ENCODE measurements at places on chromosomes 1 and 21.

- no peak for DNase-seq
Measured at GRCh38 chr1:244735876-244736561, 83.1 kb downstream of the DESI2 start.

DNA sequence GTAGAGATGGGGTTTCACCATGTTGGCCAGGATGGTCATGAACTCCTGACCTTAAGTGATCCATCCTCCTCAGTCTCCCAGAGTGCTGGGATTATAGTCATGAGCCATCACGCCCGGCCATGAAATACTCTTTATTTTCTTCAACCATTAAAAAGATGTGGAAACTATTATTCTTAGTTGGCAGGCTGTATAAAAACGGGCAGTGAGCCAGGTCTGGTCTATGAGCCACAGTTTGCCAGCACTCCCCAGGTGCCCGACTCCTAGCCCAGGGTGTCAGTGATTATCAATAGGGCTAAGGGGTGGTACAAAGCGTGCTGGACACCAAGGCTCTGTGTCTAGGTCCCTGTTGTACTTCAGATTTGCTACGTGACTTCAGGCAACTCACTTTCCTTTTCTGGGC is 3.7 kb upstream of the TMEM61 start:
- DNase-seq = peak; percentile 43

DNA sequence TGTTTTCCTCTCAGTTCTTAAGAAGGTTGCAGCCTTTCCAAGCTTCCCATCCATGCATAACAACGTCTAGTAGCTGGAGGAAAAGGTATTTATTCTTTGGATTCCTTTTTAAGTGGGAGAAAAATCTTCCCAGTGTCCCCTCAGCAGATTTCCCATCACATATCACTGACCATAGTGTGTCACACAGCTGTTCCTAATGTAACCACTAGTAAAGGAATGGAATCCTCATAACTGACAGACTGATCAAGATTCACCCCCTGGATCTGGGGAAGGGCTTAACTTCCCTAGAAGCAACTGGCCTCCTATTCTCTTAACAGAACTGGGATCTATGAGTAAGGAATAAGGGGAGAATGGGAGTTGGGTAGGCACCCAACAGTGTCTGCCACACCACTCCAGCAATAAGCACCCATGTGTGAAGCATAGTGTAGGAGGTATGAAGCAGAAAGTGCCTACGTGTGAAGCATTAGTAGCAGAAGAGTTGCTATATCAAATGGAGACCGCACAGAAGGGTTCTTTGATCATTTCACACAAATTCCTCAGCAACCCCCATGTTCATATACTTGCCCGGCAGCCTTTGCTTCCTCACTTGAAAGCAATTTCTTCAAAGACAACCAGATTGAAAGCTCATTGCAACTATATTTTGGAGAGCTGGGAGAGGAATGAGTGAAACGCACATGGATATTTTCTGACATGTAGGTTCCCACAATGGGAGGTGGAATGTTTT is 28.2 kb upstream of the DNAH14 start:
- no peak for DNase-seq

DNA sequence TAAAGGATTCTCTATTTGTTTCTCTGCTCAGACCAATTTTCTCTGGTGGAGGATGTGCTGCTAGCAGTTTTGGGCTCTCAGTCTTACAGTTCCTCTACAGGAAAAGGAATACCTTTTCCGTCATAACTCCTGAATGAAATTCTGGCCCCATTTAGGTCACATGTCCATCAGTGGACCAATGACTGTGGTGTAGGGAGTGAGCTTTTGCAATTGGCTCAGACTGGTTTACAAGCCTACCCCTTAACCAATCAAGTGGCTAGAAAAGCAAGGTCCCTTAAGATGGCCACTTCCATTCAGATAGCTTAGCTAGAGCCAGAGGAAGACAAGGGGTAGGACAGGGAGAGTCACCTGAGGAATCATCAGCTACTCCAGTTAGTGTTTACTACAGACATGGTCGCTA is 16.4 kb upstream of the ZNF281 start:
- DNase-seq = no peak

GRCh38 chr21:45818904-45819285 is 162.7 kb upstream of the COL6A1 start:
- no peak for DNase-seq

- DNase-seq = no peak
Measured at GRCh38 chr1:50106095-50106761, 2.5 kb upstream of the ELAVL4 start.

DNA sequence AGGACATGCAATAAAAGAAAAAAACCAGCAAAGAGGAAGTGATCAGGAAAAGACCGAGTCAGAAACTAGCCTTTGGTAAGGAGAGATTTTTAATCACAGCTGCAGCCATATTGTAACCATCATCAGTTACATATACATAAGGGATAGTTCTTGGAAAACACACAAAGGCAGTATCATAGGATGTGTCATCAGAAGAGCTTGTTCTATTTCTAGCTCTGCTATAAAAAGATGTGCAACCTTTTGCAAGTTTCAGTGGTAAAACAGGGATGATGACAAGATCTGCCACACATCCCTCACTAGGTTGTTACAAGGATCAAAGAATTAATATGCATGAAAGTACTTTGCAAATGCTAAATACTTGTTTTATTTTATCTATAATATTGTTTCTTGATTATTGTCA is 342.0 kb downstream of the VAV3 start:
- DNase-seq = no peak

DNA sequence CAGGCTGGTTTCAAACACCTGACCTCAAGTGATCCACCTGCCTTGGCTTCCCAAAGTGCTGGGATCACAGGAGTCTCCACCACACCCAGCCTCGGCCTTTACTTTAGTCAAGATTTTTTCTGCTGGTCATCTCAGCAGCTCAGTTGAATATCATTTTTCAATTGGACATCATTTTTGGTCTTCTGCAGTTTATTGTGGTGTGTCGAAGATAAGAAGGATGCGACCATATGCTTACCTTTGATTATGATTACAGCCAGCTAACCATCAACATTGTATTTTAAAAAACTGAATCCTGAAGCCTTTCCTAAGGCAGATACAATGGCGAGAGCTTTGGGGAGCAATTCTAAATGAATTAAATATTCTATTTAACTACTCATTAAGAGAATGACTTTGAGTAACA is 12.3 kb upstream of the NFIA start:
- DNase-seq = no peak

- no peak for DNase-seq
Measured at GRCh38 chr1:183025782-183026774, 2.9 kb downstream of the LAMC1 start.

DNA sequence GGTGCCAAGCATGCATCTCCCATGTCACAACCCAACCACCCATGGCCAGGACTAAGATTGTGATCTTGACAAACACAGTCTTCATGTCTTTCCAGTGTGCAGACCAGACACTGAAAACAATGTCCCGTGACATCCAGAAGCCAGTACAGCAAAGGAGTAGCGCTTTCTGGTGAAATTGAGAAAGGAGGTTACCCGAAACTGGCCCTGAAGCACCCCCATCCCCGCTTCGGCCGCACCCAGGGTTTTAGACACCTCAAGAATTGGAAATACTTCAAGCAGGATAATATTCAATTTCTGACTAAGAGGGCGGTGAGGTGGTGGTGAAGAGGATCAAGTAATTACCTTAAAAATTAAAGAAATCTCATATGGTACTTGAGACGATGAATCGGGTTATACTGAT is 10.6 kb upstream of the S100A8 start:
- DNase-seq = no peak

DNA sequence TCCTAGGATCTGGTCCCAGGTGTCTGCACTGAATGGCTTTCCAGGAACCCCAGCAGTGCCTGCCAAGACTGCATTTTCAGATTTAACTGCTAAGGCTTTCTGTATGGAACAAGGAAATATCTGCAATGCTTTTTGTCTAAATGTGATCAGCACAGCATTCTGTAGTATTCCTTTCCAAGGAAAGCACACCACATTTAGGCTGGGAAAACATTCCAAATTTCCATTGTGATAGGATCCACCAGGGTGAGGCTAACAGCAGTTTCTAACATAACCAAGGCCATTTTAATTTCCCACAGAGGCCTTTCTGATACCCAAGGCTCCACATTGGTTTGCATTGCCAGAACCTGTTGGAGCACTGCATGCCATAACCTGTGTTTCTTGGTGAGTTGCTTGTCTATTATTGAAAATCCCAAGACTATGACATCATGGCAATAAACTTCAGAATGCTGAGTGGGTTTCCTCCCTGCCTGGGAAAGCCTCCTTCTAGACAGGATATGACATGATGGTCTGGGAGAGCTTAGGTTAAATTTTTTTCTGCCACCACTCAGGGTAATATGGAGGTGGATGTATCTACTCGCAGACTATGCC is 23.3 kb upstream of the PTGFRN start:
- DNase-seq = no peak

DNA sequence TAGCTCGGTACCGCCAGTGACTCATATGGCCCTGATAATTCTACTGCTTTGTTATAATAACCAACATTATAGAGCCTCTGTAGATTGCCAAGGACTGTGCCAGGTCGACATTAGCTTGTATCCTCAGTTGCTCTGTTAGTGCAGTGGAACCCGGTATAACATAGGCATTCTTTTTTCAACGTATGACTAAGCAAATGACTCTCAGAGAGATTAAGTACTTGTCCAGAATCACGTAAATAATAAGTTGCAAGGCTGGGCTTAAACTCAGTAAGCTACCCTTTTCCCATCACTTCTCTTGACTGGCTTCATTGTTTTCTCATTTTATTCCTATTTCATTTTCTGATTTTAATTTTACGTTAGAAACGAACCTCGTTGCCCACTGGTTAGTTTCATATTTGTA is 85.1 kb downstream of the UBE4B start:
- no peak for DNase-seq

DNA sequence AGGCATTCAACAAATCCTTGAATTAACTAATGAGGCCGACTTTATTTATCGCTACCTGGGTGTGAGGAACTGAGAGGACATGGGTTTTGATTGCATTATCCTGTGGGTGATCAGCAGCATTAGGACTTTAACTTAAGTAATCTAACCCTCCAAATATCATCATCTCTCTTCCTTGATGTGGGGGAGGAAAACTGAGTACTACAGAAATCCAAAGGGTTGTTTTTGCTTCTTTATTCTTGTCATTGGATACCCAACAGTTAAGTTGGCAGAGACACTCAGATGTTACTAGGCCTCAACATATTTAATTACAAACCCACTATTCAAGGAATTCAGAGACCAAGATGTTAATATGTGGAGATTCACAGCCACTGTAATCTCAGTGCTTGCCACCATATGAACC is 97.4 kb upstream of the ST6GALNAC5 start:
- no peak for DNase-seq

DNA sequence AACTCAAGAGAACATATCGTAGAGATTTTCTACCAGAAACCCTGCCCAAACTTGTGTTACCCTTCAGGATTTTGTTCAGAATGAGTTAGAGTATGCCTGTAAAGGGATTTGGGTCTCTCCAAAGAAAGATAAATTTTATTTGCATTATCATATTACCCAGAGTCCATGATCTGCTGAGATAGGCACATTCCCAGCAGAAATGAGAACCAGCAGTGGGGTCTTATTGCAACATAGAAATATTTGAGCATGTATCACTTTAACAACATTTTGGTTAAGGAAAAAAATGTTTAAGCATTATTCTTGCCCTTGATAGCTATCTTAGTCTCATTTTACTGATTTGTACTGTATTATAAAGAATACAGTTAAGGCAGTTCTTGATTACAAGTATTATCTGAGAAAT is 10.6 kb downstream of the VCAM1 start:
- DNase-seq = no peak

- DNase-seq = no peak
Measured at GRCh38 chr1:151711044-151711800, 5.4 kb downstream of the CELF3 start.

GRCh38 chr21:14538483-14538882 is 7.6 kb downstream of the SAMSN1 start:
- no peak for DNase-seq

GRCh38 chr1:92544756-92545165 is 58.0 kb upstream of the GFI1 start:
- no peak for DNase-seq

- no peak for DNase-seq
Measured at GRCh38 chr1:57162607-57163261, 196.9 kb upstream of the C8B start.

GRCh38 chr1:172480431-172480830 is 36.6 kb upstream of the PIGC start:
- no peak for DNase-seq

GRCh38 chr1:22830041-22830566 is 119.5 kb downstream of the EPHB2 start:
- DNase-seq = no peak

GRCh38 chr1:88327391-88328267 is 356.4 kb upstream of the PKN2 start:
- no peak for DNase-seq

DNA sequence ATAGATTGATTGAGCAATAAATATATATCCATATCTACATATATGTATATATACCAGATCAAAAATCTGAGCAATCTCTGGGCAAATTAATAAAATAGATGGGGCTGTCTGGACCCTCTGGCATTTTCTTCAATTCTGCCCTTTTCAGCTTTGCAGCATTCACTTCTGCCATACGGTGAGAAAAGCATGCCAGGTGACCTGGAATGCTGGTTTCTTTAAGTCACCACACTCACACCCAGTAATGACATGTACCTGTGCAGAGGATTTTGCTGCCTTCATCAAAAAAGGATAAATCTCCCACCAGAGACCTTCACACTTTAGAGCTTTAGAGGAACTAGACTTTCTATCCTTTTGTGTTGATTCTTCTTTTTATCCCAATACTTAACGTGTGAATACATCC is 223.2 kb upstream of the NFIA start:
- no peak for DNase-seq

DNA sequence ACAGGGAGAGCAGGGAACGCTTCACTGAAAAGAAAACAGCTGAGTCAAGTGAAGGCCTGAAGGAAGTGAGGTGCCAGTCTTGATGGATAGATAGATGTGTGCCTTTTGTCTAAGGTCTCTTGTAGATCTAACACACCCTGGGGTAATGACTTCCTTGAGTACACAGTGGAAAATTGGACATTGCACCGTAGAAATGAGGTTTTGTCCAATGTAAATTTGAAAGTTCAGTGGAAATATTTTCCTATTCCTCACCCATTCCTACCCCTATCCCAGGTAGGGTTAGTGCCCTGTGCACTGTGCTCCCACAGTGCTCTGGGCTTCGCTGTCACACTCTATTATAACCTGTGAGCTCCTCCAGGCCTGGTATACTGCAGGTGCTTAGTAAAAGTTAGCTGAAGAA is 24.3 kb downstream of the ZMYND12 start:
- DNase-seq = no peak

GRCh38 chr1:48415050-48415449 is 57.0 kb downstream of the SPATA6 start:
- no peak for DNase-seq

- DNase-seq = no peak
Measured at GRCh38 chr1:110728388-110729001, 53.8 kb upstream of the KCNA3 start.

- no peak for DNase-seq
Measured at GRCh38 chr1:10734962-10735544, 61.4 kb downstream of the CASZ1 start.
